ENCODE measurements at places on chromosomes 12 and 14.

GRCh38 chr12:129772501-129773493, 131.0 kb downstream of the TMEM132D start:
- DNase-seq = no peak

DNA sequence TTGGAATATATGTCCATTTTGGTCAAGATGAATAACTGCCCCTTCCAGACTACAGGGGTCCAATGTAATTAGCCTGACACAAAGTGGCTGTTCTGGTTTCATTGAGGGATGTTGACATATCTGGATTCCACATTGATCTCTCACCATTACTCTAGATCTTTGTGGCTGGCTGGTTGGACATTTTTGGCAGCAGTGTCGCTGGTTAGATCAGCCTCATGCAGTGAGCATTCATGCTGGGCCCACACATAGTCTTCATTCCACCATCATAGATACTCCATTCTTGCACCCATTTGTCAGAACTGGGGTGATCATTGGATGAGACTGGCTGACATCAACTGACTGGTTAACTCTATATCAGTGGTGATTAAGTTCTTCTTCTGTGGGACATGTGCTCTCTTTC, 74.4 kb downstream of the MGST1 start:
- DNase-seq = no peak

GRCh38 chr14:65057695-65058094, 44.6 kb downstream of the MAX start:
- DNase-seq = no peak

DNA sequence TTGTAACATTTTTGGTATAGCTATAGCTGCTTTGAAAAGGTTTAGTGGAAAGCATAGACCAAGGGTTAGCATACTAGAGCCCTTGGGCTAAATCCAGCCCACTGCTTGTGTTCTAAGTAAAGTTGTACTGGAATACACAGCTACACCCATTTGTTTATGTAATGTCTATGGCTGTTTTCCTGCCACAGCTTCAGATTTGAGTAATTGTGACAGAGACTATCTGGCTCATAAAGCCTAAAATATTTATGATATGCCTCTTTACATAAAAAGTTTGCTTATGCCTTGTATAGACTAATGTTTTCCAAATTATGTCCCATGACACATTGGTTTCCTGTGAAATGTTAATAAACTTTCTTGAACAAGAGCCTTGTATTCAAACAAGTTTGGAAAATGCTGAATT, 234.8 kb upstream of the ATP2B1 start:
- no peak for DNase-seq

GRCh38 chr12:96425321-96425720, 25.1 kb upstream of the CDK17 start:
- no peak for DNase-seq

GRCh38 chr12:48716168-48716492, 377 bp downstream of the CCNT1 start:
- no peak for DNase-seq

DNA sequence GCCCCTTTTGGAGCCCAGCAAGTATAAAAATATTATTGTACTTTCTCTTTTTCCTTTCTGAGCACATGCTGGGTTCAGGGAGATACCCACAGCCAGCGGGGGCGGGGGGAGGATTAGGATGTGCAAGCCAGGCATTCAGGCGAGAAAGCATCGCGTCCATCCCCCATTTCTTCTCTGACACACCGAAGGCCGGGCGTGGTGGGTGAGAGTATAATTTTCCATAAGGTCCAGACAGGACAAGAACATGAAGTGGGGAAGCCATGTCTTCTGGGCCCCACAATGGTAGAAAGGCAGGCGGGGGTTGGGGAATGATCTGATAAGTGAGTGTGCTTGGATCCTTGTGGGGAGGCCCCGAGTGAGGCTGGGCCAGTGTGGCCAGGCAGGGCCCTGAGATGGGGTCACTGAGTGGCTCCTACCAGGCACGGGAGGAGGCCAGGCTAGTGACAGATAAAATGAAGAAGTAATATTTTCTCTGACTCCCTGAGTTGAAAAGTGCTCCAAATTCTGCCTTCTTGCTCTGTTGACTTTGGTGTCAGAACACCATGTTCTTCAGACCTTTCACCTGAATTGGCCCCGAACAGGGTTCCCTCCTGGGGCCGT, 10.7 kb upstream of the LRTM2 start:
- DNase-seq = no peak

DNA sequence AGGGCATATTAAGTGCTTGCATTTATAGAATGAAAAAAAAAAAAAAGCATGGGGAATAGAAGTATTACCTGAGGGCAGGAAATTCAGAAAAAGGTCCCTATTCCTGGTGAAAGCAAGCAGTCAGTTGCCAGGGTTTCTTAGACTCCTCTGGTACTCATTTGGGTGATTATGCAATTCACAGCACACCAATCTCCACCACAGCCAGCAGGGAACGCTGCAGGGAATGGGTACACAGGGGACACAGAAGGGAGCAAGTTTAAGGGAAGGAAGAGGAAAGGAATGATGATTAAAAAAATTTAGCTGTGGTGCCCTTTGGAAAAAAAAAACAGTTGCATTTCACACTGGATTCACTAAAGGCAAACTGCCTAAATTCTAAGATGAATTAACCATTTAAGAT, 14.2 kb downstream of the BLTP3B start:
- DNase-seq = no peak

GRCh38 chr12:121499929-121500793, 80.7 kb downstream of the KDM2B start:
- DNase-seq = peak; percentile 41

DNA sequence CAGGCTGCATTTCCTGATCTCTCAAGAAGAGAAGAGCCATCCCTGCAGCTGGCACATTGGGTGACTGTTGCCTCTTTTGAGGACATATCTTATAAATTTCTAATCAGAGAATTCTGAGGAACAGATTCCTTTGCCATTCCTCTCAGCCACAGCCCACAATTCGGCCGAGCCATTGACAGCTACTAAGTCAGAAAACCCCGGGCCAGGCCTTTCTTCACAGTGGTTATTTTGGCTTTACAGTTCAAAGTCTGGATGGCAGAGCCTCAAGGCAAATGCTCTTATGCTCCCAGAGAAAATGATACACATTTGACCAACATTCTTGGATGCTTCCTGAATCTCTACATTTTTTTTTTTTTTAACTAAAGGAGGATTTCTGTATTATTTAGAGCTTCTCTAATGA, 138.4 kb upstream of the FRMD6 start:
- no peak for DNase-seq

- DNase-seq = no peak
Measured at GRCh38 chr14:61653507-61653906, 41.8 kb upstream of the HIF1A start.

GRCh38 chr14:85702997-85703396, 173.1 kb downstream of the FLRT2 start:
- no peak for DNase-seq

- DNase-seq = no peak
Measured at GRCh38 chr14:21729703-21730233, 56.1 kb upstream of the OR4E1 start.

DNA sequence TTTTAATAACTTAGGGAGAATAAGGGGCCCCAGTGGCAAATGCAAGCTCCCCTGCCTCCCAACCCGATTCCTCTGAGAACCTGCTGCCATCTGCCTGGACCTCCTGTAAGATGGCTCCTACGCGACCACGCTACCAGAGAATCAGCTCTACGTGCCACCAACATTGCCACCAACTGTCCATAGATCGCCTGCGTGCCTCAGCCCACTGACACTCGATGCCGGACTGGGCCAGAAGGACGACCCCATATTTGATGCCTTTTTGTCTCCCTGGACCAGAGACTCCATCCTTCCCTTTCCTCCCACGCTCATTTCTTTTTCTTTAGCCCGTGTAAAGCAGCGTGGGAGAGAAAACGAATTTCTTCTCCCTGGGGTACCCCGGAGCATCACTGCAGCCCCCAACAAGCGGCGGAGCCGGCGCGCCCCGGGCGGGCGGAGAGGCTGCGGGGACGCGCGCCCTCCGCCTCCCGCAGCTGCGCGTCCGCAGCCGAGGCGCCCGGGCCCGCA, 565 bp upstream of the KLHL42 start:
- peak; percentile 34 for DNase-seq

DNA sequence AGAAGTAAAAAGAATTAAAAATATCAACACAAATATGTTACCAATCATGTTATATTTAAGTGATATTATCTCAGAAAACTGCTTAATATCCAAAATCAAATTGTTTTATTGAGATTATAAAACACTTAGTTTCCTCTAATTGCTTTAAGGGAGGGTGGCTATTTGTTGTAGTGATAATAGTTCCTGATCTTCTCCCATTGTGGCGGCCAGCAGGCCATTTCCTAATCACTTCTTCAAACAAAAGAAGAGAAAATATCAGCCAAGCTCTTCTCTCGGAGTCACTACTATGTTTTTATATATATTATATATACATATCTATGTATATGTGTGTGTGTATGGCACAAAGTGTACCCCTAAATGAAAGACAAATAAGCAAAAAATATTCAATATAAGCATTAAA, 31.5 kb downstream of the ERO1A start:
- no peak for DNase-seq

GRCh38 chr12:71439613-71440344, at the start of gene LGR5:
Gene LGR5, plus strand, starts transcription at chr12:71439798. Its CDS starts 283 bp downstream, at chr12:71440081.
- peak; percentile 83 for DNase-seq

DNA sequence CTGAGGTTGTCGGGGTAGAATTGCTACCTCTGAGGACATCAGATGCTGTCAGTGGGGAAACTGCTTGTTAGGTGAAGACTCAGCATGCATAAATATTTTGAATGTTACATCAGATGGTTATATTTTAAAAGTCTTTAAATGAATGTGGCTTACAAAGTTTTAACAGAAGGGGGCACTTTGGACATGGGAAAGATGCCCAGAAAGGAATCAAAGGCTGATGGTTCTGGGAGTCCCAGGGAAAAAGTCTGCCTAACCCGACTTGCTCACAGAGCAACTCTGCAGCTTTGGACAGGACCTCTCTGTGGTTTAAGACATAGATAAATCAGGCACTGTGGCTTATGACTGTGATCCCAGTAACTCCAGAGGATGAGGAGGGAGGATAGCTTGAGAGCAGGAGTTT, 474.9 kb downstream of the ATP23 start:
- no peak for DNase-seq

DNA sequence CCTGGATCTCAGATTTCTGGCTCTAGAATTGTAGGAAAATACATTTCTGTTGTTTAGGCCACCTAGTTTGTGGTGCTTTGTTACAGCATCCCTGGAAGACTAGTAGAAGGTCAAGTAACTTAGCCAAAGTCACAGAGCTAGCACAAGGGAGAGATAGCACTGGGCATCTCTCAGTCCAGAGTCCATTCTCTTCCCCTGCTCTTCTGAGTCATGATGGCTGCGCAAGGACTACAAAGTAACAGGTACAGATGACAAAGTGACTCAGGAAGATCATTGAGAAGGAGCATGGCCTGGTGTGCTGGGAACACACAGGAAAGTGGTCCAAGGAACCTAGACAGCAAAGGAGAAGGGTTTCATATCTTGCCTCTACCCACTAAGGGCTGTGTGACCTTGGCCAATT, 19.3 kb downstream of the SLC17A8 start:
- no peak for DNase-seq

GRCh38 chr12:12585115-12585863, 22.6 kb upstream of the DUSP16 start:
- no peak for DNase-seq

DNA sequence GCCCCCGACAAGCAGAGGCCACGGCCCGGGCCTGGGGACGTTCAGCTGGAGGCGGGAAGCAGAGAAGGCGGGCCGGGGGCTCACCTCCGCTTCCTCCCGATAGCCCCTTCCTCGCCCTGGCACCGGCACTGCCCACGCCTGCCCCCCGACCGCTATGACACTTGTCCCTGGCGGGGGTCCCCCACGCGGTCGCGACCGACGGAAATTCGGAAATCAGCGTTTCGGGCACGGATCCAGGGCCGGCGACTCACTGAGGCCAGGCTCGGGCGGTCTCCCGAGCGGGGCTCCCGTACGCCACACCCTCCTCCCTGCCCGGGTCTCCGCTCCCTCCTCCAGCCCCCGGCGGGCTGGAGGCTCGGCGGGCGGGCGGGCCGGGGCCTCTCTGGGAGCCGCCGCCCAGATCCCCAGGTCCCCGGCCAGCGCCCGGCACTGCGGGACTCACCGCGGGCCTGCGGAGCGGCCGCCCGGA, 581 bp downstream of the PITPNM2 start:
- no peak for DNase-seq

- no peak for DNase-seq
Measured at GRCh38 chr12:107992870-107993451, 136.1 kb upstream of the WSCD2 start.

- DNase-seq = no peak
Measured at GRCh38 chr14:90062822-90063539, 1.2 kb downstream of the KCNK13 start.

GRCh38 chr12:49703647-49704137, 3.5 kb downstream of the FMNL3 start:
- DNase-seq = no peak

- DNase-seq = no peak
Measured at GRCh38 chr14:92644171-92644969, 104.1 kb downstream of the LGMN start.

DNA sequence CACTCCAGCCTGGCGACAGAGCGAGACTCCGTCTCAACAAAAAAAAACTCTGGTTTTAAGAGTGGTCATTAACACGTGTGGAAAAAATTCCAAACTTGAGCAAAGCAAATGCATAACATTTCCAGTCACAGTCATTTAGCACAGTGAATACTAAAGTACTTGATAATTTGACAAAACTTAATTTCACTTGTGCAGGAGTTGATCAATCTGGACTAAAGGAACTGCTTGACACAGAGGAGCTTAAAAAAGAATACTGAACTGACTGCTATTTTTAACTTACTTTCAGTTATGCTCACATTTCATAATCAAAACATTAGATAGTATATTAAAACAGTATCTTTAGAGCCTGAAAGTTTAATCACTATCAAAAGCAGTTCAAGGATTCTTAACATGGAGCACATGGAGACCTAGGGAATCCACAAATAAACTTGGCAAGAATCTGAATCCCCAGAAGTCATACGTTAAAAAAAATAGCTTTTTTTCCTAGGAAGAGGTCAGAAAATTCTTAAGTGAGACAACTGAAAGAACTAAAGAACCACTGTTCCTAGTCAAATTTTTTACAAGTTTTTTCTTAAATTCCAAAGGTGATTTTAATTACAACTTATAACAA, 7.4 kb downstream of the UBE2N start:
- DNase-seq = no peak

DNA sequence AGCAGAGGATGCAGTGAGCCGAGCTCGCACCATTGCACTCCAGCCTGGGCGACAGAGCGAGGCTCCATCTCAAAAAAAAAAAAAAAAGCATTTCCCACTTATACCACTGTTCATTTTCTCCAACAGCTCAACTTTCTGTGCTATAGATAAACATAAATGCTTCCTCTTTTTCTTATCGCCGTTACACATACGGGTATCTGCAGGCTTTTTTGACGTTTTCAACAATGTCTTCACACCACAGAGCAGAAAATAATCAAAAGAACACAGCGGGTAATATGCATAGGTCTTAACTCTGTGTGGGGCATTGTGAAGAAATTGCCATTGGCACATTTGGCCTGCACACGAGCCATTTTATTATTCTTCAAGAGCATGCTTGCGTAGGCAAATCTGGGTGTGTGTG, 86.4 kb downstream of the CAPZA3 start:
- no peak for DNase-seq

All from amygdala (tissue), 56 donors.